Central memory CD4-positive, alpha-beta T cell (primary cell): ENCODE measurements at places on chromosomes 2 and 18.

- no peak for DNase-seq
Observed at GRCh38 chr18:417495-417894, 83.0 kb downstream of the COLEC12 start.

- DNase-seq = no peak
Observed at GRCh38 chr2:152518641-152519580, 183.9 kb downstream of the FMNL2 start.

- no peak for DNase-seq
Observed at GRCh38 chr2:15728245-15728938, 136.7 kb downstream of the DDX1 start.

- DNase-seq = no peak
Observed at GRCh38 chr2:200363279-200363678, 56.8 kb downstream of the SPATS2L start.

- DNase-seq = no peak
Observed at GRCh38 chr2:37566517-37566981, 104.9 kb downstream of the CDC42EP3 start.

DNA sequence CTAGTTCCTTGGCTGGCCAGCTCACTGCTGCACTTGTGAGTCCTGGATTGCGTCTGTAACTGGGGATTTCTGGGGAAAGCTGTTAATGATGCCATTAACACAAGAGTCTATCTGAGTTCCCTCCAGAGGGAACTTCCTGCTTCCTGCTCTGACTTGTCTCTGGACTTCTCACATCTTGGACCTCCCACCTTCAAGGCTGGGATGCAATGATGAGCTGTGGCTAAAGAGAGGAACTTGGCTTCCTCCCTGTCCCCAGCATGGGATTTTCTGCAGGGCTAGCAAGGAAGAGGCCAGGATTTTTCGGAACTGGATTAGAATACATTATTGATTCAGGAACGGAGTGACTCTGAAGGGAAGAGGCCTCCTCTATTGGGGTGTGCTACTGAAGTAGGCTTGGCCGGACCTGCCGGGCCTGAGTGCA lies 155.5 kb downstream of the CLIP4 start:
- no peak for DNase-seq

- no peak for DNase-seq
Observed at GRCh38 chr2:178317811-178318210, 123.5 kb downstream of the OSBPL6 start.

DNA sequence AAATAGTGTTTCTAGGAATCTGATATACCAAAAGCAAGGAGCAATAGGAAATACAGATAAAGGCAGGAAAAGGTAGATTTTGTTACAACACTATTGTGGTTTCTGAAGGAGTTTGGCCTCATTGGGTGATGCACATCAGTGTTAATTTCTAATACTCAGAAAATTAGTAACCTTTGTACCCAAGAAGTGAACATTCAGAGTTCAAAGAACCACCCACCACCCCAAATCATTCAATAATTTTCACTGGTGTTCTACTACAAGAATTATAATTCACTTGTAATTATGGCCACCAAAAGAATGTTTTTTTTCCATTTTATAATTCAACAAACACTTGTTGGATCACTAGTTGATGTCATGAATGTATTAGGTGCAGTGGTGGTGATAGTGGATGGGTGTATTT lies 183.3 kb downstream of the UBE2E3 start:
- no peak for DNase-seq

GRCh38 chr2:44741507-44741906 lies 200.0 kb upstream of the SIX3 start:
- no peak for DNase-seq

GRCh38 chr2:60512062-60512622 lies 41.3 kb downstream of the BCL11A start:
- DNase-seq = no peak

GRCh38 chr2:173716458-173717052 lies 248.6 kb downstream of the SP3 start:
- DNase-seq = no peak
